Suppressor macrophage treated with lipopolysaccharide for 1 hour (primary cell): ENCODE measurements at places on chromosomes 4 and X.

DNA sequence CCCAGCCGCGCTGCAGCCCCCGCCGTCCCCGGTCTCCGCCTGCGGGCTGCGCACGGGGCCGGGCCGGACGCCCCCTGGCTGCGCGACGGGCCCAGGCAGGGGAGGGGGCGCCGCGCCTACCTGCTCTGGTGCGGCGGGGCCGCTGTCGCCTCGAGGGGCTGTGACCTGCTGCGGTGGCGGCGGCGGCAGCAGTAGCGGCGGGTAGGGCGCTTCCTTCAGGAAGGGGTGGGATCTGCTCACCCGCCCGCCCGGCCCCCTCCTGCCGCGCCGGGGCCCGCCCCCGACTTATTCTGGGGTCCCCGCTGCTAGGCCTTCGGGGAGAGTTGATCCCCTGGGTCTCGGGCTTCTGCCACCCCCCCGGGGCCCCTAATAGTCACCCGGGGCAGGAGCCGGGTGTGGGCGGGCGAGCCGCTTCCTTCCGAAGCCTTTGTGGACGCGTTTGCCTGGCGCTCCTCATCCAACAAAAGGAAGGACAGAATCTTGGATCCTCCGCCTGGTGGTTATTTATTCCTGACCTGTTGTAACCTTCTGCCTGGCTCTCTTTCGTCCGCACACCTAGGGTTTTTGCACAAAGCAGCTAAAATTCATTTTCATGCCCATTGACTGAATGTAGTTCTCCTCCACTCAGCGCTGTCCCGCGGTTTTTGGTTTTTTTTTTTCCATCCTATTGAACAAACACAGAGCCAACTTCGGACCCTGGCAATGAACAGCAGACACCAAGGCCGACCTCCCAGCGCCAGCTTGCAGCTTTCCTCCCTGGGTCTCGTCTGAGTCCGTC is at the start of gene TMEM150C:
TSS of gene TMEM150C (minus strand) at position 203 of the 778 bp plus-strand sequence. CDS start 57,331 bp downstream, outside the sequence.
- peak; percentile 28 for DNase-seq

DNA sequence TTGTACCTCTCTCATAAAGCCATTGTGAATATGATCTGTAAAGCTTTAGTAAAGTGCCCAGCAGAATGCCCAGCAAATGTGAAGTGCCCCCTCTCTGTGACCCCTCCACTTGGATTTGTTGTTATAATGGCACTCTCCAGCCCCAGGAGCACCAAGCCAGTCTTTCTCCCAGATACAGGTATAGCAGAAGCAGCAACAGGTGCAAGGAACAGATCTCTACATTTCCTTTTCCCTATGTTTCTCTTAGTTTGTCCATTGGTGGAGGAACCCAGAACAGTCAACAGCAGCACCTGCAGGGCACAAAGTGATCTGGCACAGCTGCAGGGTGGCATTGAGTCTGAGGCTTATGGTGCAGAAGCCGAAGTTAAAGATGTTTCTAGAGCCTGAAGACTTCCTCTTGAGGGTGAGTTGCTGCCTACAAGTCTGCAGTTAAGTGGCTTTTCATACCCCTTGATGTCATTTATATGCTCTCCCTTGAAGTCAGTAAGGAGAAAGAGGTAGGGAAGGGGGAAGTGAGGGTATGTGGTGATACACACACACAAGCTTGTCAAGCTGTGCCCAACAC is 16.1 kb upstream of the CXCL3 start:
- no peak for DNase-seq

- DNase-seq: no peak
Measured at GRCh38 chr4:82787342-82787741, 11.3 kb downstream of the SCD5 start.

- DNase-seq: no peak
Measured at GRCh38 chrX:21225643-21226042, 148.6 kb upstream of the CNKSR2 start.

DNA sequence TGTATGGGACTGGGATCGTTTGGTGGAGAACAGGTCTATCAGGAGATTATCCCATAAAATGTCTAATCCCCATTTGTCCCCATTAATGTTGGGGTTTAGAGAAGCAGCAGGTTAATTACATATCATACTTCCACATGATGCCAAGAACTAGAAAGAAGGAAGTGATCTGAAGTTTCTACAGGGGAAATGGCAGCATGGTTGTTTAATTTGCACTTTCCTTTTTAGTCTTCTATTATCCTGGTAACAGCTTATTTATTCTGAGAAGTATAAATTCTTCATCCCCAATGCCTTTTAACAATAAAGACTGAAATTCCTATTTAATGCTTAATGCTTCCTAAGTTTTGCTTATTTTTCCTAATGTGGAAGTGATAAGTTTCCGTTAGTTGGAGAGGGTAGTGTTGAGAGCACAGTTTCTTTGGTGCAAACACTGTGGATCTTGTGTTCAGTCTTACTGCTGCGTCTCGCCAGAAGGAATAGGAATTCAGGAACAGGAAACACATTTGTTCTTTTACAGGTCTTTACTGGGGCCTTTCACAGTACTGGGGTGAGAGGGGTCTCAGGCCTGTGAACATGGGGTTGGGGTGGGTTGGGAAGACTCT is 59.5 kb upstream of the TADA2B start:
- peak; percentile 18 for DNase-seq

DNA sequence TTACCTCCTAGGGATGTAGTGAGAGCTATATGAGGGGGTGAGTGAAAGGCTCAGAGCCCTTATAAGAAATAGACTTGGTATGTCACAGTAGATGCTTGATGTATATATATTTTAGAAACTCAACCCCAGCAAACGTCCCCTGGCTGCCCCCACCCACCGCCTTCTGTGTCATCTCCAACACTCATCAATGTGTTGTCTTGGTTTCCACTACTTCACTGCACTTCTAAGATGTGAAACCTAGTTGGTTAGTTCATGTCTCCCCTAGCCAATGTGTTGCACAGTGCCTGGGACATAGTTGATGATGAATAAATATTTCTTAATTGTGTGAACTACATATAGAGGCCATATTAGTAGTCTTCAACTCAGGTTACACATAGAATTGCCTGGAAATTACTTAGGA is 4.4 kb downstream of the FGFBP2 start:
- DNase-seq: no peak

- no peak for DNase-seq
Measured at GRCh38 chr4:2830632-2831610, 12.7 kb upstream of the ADD1 start.

- no peak for DNase-seq
Measured at GRCh38 chr4:183229397-183229796, 90.7 kb downstream of the CLDN22 start.

DNA sequence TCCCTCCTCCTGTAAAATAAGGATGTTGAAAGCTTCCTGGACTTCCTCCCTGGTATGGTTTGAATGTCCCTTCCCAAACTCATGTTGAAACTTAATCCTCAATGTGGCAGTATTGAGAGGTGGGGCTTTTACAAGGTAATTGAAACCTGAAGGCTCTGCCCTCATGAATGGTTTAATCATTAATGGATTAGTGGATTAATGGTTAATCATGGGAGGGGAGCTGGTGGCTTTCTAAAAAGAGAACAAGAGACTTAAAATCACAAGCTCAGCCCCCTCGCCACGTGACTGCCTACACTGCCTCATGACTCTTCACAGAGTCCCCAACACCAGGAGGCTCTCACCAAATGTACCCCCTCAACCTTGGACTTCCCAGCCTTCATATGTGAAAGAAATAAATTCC is 124.6 kb upstream of the ANXA3 start:
- no peak for DNase-seq

DNA sequence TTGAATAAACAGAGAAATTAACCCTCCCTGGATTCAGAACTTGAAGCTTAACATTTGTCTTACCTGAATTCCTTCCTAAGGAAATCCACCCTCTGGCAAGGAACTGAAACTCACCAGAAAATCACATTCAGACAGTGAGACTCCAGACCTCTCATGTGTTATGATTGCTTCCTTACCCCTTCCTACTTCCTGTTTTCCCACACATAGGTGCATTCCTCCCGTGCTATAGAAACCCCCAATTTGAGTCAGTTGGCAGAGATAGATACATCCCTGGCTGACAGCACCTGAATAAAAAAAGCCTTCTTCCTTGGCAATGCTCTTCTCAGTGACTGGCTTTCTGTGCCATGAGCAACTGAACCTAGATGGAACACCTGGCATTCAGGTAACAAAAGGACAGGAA is 157.0 kb upstream of the SMIM31 start:
- no peak for DNase-seq

GRCh38 chr4:111011458-111011857 is 388.6 kb upstream of the PITX2 start:
- no peak for DNase-seq

GRCh38 chrX:103063918-103064434 is at the start of gene BEX1:
BEX1 (minus strand) TSS chrX:103064171; CDS start chrX:103063274, 897 bp downstream.
- peak; percentile 21 for DNase-seq

DNA sequence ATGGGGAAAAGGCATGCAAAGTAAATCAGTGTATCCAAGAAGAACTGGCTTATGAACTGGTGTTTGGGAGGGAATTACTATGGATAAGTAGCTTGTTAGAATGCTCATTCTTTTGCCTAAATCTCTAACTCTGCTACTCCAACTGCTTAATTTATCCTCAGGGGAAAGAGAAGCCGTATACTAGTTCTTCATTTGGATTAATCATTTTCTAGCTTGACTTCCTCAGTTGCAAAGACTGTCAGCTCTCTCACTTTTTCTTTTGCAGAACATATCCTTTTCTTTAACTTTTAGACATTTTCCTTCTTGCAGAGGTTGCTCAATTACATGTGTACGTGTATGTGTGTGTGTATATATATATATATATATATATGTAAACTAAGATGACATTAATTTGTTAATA is 21.9 kb downstream of the GPRIN3 start:
- DNase-seq: no peak
